Stimulated activated CD4-positive, alpha-beta T cell treated with anti-CD3 and anti-CD28 coated beads, Interleukin-15, amount 100 ng/mL, for 1 hour (primary cell): ENCODE measurements at places on chromosomes 2 and 18.

GRCh38 chr18:48707636-48708296 is 168.9 kb downstream of the CTIF start:
- no peak for DNase-seq

DNA sequence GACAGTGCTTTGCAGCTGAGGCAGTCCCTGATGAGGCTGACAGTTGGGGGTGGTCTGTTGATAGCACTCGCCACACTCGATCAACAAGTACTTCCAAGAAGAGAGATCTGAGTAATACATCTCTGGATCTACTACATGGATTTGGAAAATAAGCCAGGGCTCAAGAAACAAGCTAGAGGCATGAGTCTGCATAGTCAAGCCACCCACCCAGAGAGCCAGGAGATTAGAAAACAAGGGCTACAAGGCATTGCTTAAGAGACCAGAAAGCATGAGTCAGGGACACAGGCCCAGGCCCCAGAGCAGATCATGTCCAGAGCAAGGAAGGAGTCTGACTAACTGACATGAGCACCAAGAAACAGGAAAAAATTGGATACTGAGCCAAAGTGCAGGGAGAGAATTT is 196.9 kb upstream of the CWC22 start:
- no peak for DNase-seq

GRCh38 chr2:235501673-235502031 is 7.8 kb downstream of the AGAP1 start:
- no peak for DNase-seq

- no peak for DNase-seq
Measured at GRCh38 chr2:214737188-214737587, 72.3 kb downstream of the BARD1 start.

DNA sequence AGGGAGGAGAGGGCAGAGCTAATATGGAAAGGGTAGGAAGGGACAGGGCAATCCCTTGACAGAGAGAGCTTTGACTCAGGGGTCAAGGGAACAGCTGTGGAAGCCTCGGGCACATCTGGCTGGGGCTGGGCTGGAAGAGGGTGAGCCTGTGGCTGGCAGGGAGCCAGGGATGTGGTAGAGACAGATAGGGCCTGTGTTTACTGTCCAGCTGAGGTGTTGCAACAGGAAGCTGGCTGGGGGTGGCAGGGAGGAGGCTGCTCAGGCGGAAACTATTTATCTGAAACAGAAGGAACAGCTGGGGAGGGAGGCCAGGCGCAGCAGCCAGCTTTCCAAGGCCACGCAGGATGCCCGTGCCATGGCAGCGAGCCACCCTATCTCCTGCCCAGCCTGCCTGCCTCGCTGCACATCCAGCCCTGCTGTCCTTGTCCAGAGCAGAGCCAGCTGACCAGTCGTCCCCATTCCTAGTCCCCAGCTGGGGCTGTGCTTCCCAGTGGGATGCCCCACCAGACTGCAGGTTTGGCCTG is 264.7 kb downstream of the CYP26B1 start:
- no peak for DNase-seq
